ENCODE measurements at places on chromosomes 2 and 18.

GRCh38 chr2:197255543-197255942, 55.0 kb downstream of the ANKRD44 start:
- peak; percentile 57 for DNase-seq

DNA sequence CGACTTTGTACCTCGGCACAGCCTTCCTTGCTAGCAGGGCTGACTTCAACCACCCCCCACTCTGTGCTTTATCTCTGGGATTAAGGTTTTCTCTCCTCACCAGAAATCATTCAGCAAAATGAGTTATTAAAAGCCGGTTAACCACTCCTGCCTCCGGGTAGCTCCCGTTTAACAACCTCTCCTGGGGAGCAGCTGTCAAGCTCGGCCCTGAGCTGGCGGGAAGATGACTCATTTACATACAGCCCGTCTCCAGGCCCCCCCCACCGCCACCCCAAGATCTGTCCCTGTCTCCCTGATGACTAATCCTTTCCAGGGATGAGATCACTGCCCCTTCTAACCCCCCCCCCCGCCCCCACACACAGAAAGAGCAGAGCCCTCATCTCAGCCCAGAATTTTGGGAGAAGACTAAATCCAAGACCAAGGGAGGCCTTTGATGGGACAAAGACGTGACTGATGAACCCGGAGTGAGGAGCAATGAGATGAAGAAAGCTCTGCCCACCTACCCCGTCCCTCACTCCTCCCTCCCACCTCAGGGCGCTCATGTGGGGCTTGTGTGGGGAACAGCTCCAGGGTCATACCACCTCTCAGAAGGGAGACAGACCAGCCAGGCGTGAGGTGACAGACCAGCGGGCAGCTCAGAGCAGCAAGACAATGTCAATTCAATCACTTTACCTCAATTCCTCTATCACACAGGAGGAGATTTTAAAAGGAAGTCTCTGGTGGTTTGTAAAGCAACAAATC, 131.4 kb downstream of the MSH2 start:
- DNase-seq, result no peak

GRCh38 chr2:47076586-47077441, 78.3 kb downstream of the STPG4 start:
- no peak for DNase-seq

GRCh38 chr2:111094691-111095090, 26.0 kb upstream of the BCL2L11 start:
- no peak for DNase-seq

- DNase-seq, result no peak
These were observed 25.4 kb downstream of the CAPN14 start for GRCh38 chr2:31191931-31192330.

DNA sequence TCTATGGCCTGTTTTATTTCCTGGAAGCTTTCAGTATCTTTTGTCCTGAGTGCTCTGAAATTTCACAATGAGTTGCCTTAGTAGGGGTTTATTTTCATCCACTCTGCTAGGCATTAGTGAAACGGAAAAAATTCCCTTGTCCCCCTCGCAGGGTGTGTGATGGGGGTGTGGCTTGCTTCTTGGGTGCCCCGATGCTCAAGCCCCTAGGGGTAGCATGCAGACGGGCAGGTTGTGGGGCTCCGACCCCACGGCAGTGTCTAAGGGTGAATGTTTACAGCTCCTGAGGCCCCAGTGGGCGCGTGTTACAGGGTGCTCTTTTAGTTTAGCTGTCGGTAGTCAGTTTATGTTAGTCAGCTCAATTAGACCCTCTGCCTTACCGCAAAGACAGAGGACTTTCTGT, 32.2 kb upstream of the MAP4K4 start:
- DNase-seq, result no peak

DNA sequence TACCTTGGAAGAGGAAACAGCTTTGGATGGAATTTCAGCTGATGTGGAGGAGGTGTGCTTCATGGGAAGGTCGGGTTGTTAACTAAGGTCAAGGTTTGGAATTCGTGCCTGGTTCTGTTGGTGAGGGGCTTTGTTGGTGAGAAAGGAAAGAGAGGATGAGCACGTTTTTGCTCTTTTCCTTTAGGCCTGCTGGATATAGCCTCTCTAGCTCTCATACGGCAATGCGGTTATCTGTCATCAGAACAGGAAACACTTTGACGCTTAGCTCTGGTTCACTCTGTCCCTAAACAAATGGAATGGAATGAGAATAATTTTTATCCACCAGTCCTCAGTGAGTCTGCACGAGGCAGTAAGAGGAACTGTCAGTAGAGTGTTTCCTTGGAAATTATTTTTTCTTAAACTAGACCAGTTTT, 169.7 kb upstream of the NOSTRIN start:
- DNase-seq, result no peak

GRCh38 chr2:58904095-58904494, 663.0 kb upstream of the FANCL start:
- no peak for DNase-seq

DNA sequence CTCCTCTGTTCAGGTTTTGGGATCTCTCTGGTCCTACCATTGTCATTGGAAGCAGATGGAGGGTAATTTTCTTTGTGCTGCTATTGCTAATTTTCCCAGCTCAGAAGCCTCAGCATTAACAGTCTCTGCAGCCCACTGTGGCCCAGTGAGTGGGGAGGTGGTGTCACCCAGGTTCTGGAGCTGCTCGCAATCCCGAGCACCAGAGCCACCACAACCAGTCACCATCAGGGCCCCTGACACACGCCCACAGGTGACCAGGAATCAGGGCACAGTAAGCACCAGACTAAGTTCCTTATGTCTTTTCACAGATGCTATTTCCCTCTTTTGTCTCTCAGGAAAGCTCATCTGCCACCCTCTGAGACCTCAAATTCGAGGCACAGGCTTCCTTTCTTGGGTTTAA, 87.9 kb downstream of the SEPTIN10 start:
- no peak for DNase-seq

DNA sequence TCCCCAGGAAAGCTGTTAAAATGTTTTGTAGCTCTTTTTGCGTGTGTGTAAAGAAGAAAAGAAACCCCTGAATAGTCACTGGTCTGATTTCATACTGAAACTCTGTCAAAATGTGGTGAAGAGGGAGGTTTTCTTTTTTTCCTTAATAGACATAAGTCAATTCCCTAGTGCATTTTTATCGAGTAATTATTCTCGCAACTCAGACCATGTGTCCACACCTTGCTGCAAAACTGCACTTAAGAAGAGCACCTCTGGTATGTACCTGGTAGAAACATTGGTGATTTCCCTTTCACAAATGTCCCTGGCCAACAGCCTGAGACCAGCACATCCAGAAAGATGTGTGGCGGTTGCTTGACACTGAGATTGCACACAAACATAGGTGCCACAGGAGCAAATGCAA, 159.9 kb downstream of the ZNF521 start:
- DNase-seq, result no peak

DNA sequence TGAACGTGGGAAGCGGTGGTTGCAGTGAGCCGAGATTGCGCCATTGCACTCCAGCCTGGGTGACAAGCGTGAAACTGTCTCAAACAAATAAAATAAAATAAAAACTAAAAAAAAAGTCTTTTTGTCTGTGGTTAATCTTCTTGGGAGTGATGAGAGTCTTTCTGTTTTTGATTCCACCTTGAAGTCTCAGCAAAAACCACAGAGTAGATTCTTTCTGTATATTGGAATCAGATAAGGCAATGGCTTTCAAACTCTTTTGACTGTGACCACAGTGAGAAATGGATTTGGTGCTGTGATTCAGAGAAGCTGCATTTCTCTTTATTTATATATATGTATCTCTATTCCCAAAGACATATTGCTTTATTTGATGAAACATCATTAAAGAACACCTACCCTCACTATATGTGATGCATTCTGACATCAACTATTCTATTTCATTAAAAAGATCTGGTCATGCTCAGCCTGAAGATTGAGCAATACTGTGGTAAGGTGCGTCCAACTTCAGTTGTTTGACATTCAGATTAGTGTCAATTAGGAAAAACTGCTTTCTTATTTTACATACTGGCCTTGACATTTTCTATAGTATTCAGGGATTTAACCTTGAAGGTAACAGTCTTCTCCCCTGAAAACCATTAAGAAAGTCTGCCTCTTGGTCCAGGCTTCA, 15.6 kb downstream of the HRH4 start:
- DNase-seq, result no peak

DNA sequence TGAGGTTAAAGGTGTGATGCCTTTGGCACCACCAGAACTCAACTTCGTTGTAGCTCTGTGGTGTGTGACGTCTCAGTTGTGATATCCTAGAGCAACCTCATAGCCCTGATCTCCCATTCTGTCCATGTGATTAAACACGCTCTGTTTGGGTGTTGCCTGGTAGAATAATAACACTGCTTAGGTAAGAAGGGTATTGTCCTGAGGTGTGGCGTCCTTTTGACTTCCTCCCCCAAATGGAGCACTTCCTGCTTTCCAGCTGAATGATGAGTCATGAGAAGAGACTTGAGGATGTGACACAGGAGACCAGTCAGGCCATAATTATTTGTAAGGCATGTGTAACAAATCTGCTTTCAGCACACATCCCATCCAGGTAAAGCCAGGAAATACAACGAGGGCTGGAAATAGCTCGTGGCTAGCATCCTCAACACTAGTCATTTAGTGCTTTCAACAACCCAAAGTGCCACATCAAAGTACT, 100.7 kb downstream of the RAPGEF4 start:
- DNase-seq, result no peak

DNA sequence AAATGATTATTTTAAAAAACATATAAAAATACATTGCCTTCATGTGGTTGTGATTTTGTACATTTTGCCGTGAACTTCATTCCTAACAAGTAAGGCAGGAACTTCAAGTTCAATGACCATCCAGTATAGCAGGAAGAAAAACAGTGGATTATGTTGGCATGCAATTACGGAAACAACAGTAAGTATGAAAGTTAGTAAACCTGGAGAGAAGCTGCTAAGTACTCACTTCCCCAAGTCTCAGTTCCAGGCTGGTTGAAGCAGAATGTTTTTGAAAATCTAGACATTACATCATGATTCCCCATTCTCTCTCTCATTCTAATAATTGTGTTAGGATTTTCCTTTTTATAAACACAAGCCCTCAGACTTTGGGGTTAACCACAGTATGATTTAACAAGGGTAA, 987.1 kb upstream of the KLHL29 start:
- DNase-seq, result no peak

GRCh38 chr18:10437837-10438236, 16.6 kb upstream of the APCDD1 start:
- DNase-seq, result no peak

DNA sequence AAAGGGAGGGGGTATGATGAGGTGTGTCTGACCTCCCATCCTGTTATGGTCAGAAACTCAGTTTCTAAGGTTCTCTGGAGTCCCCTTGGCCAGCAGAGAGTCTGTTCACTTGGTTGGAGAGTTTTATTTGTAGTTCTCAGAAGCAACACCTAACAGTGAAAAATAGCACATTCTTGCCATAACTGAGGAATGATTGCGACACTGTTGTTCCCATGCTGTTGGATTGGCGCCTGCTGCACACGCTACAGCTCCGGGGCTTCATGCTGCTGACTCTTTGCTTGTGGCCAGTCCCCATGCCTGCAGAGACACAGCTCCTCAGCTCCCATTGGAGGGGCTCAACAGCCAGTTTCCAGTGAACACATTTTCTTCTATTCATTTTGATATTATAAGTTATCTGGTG, 42.1 kb downstream of the TPGS2 start:
- DNase-seq, result no peak

GRCh38 chr2:210792000-210792399, 235.6 kb downstream of the CPS1 start:
- DNase-seq, result no peak

DNA sequence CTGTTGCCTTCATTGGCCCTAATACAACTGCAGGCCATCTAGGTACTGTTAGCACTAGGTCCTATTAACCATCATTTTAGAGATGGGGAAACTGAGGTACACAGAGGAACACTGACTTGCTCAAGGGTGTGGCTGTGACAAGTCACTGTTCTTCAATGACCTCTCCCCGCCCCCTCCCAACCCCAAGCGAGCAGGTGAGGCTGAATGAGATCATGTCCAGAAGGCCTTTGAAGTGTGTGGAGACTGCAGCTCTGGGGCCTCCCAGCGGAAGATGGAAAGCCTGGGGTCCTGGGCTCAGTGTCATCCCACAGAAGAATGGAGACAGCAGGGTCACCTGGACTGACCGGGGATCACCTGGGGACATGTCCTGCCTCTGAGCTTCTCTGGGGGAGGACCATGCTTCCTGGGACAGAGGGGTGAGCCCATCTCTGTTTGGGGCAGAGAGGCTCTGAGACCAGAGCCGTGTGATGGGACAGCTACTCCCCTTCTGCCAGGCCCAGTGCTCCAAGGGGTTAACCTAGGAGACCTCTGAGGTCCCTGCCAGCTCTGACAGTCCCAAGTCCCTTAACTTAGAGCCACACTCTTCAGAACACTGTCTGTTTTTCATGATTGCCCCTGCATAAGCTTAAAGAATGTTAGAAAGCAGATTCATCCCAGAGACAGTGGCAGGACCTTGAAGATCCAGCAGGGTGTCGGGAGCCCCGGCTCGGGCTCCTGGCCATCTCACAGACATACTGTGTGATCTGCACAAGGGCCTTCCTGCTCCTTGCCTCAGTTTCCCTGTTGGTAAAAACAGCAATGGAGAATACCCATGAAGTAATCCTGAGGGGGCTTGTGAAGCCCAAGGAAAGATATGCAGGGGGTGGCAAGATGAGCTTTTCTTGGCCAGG, 16.7 kb upstream of the FOSL2 start:
- DNase-seq, result no peak

DNA sequence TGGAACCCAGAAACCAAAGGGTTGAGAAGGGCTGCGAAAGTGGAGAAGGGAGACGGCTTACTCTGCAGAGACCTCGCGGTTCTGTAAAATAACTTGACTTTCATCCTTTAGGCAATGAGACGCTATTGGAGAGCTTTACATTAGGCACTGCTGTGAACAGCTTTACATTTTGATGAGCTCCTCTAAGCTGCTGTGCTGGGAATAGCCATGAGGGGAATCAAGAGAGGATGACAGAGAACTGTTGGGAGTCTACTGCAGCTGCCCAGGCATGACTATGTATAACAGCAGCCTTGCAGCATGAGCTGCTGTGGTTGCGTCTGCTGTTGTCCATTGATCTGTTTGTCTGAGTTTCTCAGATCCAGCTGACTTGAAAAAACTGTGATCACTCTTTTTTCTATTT, 310.8 kb upstream of the MAP2 start:
- no peak for DNase-seq

DNA sequence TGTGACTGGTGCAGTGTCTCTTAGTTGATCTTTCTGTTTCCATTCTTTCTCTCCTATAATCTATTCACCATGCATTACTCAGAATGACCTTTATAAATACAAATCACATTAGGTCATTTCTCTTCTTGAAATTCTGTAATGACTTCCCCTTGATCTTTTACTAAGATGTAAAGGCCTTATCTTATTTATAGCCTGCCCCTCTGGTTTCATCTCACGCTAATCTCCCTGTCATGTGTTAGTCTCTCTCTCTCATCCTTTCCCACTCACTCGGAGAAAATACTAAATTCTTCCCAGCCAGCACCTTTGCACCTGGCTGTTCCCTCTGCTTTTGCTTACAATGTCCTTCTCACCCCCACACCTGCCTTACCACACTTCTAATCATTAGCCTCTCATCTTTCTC, 530.8 kb downstream of the ADCYAP1 start:
- DNase-seq, result no peak

All from stimulated activated CD8-positive, alpha-beta memory T cell treated with anti-CD3 and anti-CD28 coated beads, Interleukin-12 subunit alpha, Interleukin-12 subunit beta, amount 100 ng/mL, for 4 hours (primary cell).